ENCODE measurements at places on chromosomes 5 and 9.

DNA sequence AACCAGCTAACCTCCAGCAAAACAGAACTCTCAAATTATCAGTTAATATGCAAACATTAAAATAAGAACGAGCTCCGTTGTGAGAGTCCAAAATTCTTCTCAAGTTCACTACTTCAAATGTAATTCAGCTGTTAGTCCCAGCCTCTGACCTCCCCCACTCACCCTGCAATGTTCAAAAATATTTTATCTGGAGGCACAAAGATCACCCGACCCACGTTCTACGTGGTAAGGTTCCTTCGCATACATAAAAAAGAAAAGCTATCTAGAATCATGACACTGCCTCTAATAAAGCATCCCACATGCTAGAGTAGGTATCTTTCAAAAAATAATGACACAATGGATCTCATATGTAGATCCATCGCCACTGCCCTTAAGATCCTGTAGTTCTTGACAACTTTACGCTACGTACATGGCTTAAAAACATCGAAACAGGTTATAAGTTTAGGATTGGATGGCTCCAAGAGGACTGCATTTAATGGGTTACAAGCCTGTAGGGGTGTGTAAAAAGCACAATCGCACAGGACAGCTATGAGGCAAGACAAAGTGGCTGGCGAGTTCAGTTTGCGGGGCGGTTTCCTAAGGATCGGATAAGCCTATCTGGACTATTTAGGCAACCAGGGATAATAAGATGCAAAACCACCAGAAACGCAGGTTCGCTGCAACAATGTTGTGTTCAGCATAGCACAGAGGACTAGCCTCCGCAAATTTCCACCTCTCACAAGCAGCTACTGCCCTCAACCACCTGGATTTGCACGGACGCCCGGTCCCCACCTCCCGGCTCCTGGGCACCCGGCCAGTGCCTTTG lies 969 bp downstream of the CLK4 start:
- DNase-seq, result peak; percentile 12

DNA sequence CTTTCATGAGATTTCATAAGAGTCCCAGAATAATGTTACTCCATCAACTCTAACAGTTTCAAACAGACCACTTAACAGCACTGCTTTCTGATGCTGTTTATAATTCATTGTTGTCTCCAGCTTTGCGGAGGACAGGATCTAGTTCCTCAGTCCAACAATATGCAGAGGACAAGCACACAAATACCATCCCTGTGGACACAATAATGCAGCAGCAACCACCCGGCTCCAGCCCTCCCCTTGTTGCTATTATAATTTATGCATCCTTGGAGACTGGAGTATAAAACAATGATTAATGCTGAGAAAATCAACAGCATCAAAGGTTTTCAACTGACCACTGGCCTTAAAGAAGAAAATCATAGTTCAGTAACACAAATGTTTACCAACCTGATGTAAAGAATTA lies 108.3 kb downstream of the DENND1A start:
- no peak for DNase-seq

- no peak for DNase-seq
These were observed 90.4 kb upstream of the CHD1 start for GRCh38 chr5:99019254-99019653.

DNA sequence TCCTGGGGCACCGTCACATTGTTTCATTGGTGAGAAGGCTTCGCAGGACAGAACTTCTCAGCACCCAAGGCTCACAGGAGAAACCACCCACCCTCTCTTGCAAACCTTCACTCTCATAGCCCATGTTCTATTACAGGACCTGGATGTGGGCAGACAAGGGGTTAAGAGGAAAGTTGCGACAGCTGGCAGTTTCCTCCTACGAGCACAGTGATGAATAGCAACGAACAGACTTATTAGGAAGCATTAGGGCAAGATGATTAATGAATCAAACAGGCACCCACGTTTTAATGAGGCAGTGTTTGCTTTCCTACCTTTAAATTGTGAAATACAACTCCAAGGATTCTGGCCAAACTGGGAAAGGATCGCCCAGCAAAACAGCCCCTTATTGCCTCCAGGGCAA lies 339.3 kb downstream of the DRD1 start:
- DNase-seq, result no peak

DNA sequence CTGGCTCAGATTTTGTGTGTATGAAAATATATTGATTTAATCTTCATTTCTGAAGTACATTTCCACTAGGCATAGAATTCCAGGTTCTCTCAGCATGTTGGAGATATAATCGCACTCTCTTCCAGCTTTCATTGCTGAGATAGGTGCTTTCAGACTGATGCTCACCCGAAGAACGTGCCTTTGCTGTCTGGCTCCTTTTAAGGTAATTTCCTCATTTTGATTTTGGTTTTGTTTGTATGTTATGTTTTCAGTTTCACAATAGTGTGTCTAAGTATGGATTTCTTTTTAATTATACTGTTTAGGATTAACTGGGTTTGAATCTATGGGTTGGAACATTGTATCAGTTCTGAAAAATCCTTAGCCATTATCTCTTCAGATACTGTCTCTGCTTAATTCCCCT lies 132.0 kb upstream of the NFIB start:
- DNase-seq, result no peak

DNA sequence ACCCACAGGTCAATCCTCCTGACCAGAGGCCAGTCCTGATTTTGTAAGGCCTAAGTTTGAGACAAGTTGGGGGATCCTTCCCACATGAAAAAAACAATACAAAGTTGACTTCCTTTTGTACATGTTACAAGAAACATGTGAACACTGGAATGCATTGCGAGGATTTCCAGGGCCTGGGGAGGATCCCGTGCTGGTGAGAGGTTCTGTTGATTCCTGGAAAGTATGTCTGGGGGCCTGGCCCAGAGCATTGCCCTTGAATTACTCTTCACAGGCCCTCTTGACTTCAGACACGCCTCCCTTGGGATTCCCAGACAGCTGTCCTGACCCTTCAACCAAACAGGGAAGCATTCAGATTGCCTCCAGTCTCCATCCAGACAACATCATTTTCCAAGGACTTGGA lies 234.2 kb upstream of the IRX2 start:
- DNase-seq, result no peak

GRCh38 chr9:33222031-33222430 lies 17.9 kb upstream of the SPINK4 start:
- DNase-seq, result no peak

DNA sequence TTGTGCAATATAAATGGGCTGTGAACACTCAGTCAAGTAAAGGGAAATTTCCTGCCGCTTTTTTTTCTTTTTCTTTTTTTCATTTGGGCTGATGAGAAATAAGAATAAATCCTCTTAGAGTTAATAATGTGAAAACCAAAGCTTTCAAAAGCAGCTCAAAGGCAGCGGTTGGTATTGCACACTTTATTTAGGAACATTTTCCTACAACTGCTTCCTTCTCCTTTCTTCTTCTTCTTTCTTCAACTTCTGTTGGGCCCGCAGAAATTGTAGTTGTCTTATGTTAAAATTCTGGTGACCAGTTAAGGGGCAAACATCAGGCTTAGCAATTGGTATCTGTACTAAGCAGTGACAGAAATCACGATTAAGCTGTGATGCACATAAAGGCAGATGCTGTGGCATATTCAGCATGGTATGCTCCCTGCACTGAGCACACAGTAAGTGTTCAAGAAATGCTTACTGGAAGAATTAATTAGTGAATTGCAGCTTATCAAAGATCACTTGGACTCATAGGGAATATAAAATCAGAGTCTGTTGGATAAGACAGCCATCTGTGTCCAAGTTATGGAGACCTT lies 85.4 kb downstream of the ANKRD55 start:
- DNase-seq, result no peak

DNA sequence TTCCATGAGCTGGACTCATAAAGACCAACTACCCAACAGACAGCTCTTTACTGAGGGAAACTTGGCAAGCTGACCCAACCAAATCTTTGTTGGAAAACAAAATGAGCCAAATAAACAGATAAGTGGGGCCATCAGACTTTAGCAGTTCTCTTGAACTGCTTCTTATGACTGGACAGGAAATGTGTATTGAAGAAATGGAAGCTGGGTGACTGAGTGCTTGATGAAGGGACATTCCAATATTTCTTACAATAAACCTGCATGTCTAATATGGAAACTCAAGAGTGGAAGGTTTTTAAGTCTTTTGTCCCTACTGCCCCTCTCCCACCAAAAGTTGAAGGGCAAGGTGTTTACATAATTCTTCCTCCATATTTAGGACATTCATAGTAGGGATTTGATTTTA lies 218.8 kb upstream of the NR4A3 start:
- no peak for DNase-seq

- DNase-seq, result peak; percentile 60
These were observed 6.1 kb upstream of the CRB2 start for GRCh38 chr9:123349691-123350480.

- no peak for DNase-seq
These were observed 111.8 kb upstream of the CKMT2 start for GRCh38 chr5:81121273-81121672.

- DNase-seq, result no peak
These were observed 25.9 kb downstream of the GFI1B start for GRCh38 chr9:133004091-133004998.

DNA sequence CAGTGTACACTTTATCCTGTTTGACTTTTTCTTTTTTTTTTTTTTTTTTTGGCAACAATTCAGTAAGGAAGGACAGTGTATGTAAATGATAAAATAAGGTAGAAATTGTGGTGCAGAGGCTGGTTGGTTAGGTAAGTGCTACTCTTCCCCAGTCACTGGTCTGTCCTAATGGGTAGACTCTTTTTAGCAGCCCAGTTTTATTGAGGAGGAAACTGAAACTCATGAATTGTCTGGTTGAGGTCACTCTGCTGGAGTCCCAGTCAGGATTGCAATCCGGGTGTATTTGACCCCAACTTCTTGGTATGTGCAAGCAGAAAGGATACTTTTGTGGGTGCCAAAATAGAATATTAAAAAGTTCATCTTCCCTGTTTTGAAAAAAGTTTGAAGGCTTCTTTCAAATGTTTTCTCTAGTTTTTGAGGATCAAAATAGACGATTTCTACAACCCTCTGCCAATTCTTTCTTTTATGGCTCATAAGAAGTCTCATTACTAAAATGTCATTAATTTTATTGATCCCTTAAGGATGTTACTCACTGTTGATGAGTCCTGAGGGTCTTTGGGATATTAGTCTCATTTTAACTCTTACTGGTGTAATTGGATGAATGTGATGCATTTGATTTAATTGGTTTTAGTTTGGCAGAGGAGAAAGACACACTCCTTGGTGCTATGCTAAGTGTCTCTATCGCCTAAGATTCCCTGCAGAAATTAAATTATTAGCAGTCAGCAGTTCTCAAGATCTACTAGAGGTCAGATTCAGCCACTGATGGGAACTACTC lies 171.9 kb downstream of the KDM4C start:
- no peak for DNase-seq

GRCh38 chr9:125541840-125542243 lies 165.2 kb downstream of the MAPKAP1 start:
- DNase-seq, result peak; percentile 38

DNA sequence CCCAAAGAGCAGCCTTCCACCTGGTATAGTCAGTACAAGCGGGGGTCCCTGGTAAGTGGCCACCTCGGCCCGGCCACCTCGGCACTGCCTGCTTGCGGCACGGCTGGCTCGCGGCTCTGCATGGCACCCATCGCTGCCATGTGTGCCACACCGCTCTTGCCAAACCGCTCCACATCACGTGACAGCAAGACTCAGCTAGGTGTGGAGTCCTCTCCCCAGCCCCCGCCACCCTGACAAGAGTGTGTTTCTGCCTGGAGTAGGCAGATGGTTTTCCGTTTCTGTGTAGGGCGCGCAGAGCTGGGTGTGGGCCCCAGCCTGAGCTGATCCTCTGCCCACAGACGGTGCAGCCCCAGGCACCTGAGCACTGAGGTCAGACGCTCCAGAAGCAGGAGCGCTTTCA lies 50.5 kb upstream of the FCN2 start:
- DNase-seq, result no peak

GRCh38 chr5:110969502-110969901 lies 102.0 kb upstream of the TSLP start:
- no peak for DNase-seq

- no peak for DNase-seq
These were observed 284.9 kb upstream of the FBXL7 start for GRCh38 chr5:15215056-15215455.

DNA sequence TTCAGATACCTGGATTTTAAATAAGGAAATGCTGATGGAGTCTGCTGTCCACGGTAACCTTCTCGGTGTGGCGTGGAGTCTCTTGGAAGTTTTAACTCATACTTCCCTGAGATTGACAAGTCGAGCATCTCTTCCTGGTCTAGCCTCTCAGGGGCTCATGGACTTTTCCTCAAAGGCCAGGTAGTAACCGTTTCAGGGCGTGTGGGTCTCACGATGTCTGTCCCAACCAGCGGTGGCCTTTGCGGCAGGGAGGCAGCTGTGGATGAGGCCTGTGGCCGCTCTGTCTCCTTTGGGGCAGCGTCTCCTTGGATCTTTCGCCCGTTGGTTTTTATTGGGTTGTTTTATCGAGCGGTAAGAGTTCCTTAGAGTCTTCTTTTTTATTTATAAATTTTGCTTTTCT lies 32.8 kb downstream of the CEP72 start:
- no peak for DNase-seq

- no peak for DNase-seq
These were observed 36.5 kb downstream of the SYK start for GRCh38 chr9:90838098-90838497.

DNA sequence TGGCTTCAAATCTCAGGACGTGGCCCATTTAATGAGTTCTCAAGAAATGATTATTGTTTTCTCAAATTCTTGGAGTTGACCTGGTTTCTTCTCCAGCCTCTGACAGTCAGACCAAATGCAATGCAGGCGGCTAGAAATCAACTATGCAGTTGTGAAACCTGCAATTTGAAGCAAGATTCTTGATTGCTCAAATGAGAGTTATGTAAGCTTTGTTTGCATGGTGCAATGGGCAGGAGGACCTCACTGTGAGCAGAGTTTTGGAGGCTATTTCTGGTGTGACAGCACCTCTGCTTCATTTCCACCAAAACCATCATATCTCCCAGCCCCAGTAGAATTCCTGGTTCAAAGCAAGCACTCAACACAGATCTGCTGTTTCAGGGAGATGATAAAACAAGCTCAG lies 500.0 kb upstream of the KLF4 start:
- peak; percentile 9 for DNase-seq

DNA sequence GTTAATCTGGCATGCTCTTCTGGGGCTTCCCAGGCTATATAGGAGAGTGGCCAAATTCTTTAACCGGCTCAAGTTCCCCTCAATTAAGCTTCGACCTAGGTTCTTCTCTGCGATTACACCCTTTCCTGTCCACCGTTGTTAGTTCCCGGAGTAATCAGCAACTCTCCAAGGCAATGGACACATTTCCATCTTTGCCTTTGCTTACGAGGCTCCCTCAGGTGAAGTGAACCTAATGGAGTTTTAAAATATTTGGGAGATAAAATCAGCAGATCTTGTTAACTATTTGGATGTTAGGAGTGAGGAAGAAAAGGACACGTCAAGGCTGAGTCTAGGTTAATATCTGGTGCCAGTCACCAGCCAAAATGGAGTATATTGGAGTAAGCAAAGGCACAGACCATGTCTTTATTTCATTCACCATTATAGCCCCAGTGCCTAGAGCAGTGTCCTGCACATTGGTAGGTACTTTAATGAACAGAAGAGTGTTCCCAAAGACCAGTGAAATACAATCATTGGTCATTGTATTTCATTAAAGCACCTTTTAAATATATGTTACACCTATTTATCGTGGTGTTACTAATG lies 515 bp downstream of the UTP15 start:
- DNase-seq, result no peak

- no peak for DNase-seq
These were observed 31.4 kb upstream of the MSX2 start for GRCh38 chr5:174692982-174693422.

All from fibroblast of upper back skin (primary cell).